Aorta (tissue), 5 donors: ENCODE measurements at places on chromosomes 2 and 18.

- DNase-seq, result no peak
Observed at GRCh38 chr18:76545433-76546087, 50.5 kb upstream of the ZNF516 start.

- peak; percentile 61 for DNase-seq
Observed at GRCh38 chr2:239297142-239298004, 103.4 kb downstream of the HDAC4 start.

- no peak for DNase-seq
Observed at GRCh38 chr2:96934182-96934495, 52.2 kb downstream of the FAM178B start.

DNA sequence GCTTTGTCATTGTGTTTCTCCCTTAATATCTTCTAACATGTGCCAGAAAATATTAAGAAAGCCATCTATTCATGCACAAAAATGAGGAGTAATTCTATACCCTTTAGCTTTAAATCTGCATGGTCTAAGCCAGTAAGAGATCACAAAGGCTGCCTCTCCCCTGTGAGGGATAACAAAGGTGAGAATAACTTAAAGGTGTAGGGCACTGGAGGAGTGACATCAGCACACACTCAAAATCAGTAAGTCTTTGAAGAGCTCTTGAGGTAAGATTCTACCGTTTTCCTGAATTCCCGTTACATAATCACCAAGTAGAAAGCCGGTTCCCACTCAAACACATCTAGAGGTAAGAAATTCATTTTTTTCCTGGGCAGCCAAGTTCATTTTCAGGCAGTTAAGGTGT, 123.9 kb upstream of the SULT1C3 start:
- DNase-seq, result no peak

DNA sequence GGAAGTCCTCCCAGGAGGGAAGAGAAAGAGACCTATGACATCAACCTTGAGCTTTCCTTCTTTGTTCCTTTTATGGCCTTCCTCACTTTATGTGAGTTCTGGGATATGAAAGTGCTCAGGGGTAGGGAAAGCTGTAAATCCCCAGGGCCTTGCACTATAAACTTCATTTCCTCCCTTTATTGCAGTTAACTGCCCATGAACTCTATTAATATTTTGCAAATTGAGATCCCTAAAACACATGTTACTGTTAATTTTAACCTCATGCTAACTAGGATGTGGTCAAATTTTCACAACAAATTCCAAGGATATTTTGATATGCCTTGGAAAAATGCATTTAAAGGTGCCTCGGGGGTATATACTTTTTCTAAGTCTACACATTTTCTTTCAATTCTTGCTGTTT, 359.9 kb downstream of the OSR1 start:
- DNase-seq, result no peak

GRCh38 chr2:140200764-140201163, 1420.6 kb upstream of the NXPH2 start:
- DNase-seq, result no peak

DNA sequence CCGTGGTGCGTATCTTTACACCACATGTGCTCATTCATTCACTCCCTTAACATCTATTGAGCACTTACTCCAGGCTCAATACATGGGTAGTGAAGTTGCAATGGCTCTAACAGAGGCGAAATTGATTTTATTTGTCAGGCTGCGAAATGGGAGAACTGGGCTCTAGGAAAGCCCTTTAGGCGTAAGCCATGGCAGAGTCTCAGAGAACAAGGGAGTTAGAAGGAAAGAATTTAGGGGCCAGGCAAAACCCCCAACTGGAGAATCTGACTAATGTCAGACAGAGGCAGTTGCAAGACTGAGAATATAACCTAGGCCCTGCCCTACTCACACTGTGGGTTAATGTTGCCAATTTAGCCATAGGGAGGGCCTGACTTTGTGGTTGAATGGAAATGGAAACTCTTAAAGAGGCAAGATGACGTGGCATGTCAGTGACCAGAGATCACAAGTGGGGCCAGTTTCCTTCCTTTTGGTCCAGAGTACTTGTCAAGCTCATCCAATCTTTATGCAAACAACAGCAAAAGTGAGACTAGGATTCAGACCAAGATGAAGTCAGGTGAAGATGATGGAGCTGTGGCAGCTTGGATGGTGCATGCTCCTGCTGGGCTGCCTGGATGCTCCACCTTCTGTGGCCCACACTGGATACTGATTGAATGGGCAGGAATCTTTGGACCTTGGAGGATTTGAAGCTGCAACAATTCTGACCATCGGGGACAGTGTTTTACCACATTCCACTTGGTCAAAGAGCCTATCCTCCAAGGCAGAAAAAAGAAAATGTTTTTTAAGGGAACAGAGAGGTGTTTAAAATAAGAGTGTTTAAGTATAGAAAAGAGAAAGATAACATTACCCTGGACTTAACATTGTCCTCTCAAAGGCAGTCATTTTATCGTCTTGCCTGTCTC, 92.2 kb downstream of the CAPN13 start:
- no peak for DNase-seq

- DNase-seq, result no peak
Observed at GRCh38 chr2:160200921-160201320, 849 bp upstream of the ITGB6 start.

- DNase-seq, result no peak
Observed at GRCh38 chr2:201959626-201960025, 74.0 kb upstream of the FZD7 start.

- peak; percentile 72 for DNase-seq
Observed at GRCh38 chr18:34494359-34494696, 215.8 kb upstream of the DTNA start.

- no peak for DNase-seq
Observed at GRCh38 chr18:10168477-10168876, 254.7 kb downstream of the VAPA start.

DNA sequence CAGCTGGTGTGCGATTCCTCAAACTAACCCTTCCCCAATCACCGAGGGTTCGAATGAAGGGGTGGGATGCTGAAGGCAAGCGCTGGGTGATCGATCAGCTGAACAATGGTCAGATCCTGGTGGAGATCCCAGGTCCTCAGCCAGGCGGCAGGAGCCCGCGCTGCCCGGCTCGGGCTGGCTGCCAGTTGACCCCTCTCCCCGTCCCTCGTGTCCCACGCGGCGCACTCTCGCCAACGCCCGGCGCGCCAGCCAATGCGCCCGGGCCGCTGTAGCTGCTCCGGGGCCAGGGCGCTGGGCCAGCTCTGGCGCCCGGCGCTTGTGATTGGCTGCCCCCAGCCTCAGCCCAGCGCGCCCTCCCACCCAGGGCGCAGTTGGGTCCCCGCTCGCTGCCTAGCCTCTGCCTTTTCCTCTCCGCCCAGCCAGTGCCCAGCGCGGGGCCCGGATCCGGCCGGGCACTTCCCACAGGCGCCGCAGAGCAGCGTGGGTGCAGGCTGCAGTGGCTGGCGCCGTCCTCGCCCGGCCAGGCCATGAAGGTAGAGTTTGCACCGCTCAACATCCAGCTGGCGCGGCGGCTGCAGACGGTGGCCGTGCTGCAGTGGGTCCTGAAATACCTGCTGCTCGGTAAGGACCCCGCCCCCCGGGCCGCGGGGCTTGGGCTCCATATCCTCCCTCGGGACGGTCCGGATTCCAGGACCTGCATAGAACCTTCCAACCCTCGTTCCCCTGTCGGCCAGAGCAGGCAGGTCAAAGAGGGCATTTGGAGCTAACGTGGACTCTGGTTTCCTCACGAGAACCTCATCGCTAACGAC, at the start of gene MOGAT1:
Gene MOGAT1 (plus strand): TSS at position 400 of the 809 bp plus-strand sequence. CDS start 128 bp downstream, at position 528.
- peak; percentile 82 for DNase-seq

DNA sequence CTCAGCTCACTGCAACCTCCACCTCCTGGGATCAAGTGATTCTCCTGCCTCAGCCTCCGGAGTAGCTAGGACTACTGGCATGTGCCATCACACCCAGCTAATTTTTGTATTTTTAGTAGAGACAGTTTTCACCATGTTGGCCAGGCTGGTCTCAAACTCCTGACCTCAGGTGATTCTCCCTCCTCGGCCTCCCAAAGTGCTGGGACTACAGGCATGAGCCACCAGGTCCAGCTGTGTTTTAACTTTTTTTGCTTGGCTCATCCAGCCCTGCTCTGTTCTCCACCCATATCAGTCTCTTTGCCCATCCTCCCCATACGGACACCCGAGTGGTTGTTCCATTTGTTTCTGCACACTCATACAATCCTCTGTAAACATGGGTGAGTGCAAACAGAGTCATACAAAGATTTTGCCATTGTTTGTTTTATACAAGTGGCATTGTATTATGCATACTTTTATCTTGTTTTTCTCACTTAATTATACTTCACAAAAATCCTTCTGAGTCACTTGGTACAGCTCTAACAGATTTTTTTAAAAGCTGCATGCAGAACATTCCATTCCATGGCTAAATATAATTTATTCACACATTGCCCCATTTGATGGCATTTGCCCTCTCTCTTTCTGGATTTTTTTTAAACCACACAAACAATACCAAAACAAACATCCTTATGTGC, 5.3 kb downstream of the APOB start:
- no peak for DNase-seq

- DNase-seq, result peak; percentile 38
Observed at GRCh38 chr2:3097804-3098203, 279.8 kb downstream of the EIPR1 start.

DNA sequence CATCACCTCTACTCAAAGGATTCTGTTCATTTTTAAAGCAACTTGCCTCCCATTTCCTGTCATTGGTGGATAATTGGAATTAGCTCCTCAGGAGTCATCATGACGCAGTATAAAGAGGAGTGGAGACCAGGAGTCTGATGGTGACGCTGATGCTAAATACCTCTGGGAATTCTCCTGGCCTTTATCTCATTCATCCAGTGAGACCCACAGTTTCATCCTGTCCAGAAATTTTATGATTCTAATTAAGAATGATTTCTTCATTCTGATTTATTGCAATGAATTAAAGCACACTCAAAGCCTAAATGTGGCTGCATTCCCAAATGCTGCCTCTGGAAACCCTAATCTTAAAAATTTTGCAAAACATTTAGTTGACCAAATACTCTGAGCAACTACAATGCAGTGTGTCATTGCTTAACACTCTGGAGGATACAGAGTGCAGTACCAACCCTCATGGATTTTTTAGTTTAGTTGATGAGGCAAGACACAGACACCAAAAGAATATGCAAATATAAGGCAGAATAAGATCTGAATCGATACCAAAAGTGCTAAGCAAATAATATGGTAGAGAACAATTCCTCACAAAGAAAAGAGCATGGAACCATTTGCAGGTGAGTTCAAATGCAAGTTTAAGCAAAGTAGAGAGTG, 236.2 kb downstream of the ETAA1 start:
- DNase-seq, result no peak

DNA sequence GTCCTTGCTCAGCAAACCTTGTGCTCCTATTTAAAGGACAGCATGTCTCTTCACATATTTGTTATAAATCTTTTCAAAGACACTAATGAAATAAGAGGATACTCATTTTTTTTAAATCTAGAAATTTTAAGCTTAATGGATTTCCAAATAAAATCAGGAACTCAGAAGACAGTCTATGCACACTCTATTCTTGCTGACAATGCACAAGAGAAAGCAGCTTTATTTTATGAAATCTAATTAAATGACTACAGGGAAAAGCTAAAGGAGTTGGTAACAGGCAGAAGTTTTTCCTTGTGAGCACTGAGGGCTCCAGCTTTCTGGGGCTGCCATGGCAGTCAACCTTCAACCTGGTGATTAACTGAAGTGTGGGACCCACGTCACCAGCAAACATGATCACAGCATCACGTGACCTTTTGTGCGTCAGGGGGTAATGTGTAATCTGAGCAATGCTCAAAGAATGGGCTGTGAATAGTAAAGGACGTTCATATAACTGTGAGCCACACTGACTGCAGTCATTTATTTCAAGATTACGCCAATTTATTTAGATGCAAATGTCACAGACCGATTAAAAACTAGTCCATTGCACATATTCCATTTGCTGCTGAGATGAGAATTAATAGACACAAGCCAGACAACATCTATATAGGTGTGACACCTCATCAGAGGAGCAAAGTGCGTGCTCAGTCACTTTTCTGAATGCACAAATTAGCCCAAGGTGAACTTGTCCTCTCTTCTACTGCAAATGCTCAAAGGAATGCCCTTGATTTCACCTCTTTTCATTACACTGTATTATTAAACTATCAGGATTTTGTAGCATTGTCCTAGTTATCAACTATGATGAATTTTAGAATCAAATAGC, 11.6 kb upstream of the DNER start:
- no peak for DNase-seq

GRCh38 chr18:73626859-73627258, 520.8 kb downstream of the FBXO15 start:
- no peak for DNase-seq

- DNase-seq, result no peak
Observed at GRCh38 chr2:2935445-2936149, 442.0 kb downstream of the EIPR1 start.

GRCh38 chr2:223100061-223100511, 48.1 kb downstream of the KCNE4 start:
- DNase-seq, result peak; percentile 85
